MCF 10A (cell line): ENCODE measurements at places on chromosomes 7 and 10. TPM values are rescaled to one million over a fixed set of nuclear protein-coding genes. Genes with fewer than 3 reads are reported as not detected.

Gene OGDHL
- 0.22 and 0.28 TPM in 2 replicates for total RNA-seq

Gene ACTR1A
- total RNA-seq, result 60.1 and 75.3 TPM in 2 replicates

Gene SCART1
- total RNA-seq, result 0.93 and 1.3 TPM in 2 replicates

Gene PRF1
- total RNA-seq, result not detected in 2 replicates

Gene CLRN3
- total RNA-seq, result not detected in 2 replicates

Gene FBXL13
- 0.35 and 0.74 TPM in 2 replicates for total RNA-seq

Gene DDX50
- total RNA-seq, result 50.1 and 66.3 TPM in 2 replicates

Gene NPSR1
- not detected in 2 replicates for total RNA-seq

Gene MMRN2
- total RNA-seq, result 1.4 and 1.5 TPM in 2 replicates

DNA sequence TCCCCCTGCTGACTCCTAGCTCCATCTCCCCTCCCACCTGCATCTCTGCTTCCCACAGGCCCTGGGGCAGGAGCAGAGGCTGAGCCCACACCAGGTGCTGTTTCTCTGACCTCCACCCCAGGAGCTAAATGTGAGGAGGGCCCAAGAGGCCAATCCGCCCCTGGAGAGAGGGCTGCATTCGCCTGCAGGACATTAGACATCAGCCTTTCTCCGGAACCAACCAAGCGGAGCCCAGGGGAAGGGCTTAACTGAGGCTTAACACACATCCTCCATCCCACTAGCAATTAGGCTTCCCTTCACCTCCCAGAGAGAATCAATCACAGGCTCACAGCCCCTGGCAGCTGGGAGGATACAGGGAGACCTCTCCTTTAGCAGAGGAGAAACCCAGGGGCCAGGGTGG, 50.5 kb downstream of the SH3PXD2A start:
- DNase-seq, result no peak

- peak; percentile 79 for DNase-seq
Measured at GRCh38 chr7:134513169-134513752, 14.1 kb upstream of the AKR1B10 start.

DNA sequence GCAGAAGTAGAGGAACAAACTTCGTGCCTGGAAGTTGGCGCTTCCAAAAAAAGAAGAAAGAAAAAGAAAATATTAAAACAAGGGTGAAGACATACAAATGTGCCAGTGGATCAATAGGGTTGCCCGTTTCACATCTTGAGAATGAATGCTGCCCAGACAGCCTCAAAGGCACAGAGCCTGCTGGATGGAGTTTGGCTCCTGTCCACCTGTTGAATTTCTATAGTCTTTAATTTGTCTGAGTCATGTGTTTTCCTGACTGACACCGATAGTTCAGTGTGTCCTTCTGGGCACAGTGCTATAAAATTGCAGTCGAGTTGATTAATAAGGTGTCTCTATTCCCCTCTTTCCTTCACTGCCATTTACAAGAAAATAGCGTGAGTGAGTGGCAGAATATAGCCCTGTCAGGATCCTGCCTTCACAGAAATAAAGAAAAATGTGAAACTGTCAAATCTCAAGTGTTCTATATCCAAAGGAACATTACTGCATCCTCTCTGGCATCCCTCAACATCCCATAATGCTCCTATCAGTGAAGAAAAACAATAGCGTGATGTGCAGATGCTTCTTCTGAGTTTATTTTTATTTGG, 471.3 kb upstream of the AUTS2 start:
- DNase-seq, result no peak

DNA sequence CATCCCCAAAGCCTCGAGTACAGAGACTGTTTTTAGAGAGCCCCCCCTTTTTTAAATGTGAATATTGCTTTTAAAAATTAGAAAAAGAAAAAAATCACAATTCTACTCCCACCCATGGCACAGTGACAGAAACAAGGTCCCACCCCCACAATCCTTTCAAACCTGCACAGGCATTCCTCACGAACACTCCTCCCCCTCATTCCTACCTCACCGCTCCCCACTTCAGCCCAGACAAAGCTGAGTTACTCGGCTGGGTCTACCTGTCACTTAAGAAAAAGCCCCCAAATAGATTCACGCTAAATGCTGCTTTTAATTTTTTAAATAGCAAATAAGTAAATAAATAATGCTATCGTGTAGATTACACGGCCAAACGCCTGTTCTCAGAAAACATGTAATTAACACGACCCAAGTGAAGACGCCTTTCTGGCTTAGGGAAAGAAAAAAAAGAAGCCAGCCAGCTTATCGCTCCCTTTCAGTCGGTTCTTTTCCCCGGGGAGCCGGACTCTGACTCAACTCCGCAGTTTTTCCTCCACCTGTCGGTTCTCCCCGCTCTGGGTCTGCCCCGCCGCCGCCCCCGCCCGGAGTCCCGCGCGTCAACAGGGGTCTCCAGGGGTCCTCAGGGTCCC, 739 bp downstream of the MPP7 start:
- DNase-seq, result no peak

- no peak for DNase-seq
Measured at GRCh38 chr10:80279146-80279545, 10.3 kb downstream of the MAT1A start.

DNA sequence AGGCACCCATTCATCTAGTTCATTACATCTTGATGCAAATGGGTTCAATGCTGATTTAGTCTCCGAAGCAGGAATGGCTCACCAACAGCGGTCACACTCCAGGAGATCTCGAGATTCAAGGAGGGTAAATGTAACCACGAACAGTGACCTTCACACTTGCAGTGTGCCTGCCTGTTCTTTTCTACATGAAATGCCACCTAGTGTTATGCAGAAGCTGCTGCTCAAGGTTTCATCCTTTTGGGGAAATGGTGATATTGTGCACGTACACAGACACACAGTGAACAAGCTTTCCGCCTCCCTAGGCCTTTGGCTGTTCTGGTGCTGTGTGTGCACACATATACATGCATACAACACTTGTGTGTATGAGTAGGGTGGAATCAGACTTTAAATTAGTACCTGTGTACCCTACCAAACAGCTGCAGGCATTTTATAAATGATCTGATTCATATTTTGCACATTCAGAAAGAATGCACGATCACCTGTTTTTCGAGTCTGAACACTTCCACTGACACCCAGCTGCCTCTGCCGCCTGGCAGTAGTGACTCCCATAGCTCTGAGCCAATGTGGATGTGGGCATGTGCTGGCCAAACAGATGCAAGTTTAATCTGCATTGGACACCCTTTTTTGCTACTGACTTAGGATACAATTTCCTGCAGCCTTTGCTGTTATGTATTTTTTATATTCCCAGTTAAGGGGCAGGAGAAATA, 100.5 kb downstream of the TACC2 start:
- DNase-seq, result peak; percentile 52

DNA sequence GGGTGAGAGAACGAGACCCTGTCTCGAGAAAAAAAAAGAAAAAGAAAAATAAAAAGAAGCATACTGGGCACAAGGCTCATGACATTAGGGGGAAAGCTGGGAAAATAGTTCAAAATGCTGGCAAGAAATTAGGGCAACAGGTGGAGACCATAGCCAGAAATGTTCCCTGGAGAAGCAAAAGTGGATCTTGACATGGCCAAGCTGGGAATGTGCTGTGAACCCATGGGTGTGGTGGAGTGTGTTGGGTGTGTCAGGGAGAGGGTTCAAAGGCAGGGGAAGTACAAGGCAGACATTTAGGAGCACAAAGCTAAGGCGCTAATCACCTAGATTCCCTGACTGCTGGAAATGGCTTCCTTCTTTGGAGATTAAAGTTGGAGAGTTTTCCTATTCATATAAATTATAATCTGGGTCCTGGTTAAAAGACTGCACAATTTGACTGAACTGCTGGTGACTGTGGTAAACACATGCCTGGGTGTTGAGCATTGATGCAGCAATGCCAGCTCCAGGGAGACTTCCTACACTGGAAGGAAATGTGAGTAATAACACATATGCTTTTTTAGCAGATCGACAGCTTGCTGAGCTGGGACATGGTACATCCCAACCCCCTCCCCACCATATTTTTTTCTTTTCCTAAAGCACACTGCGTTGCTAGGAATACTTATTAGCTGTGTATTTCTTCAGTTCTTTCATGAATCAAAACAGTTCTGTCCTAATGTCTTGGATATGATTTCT, 70.1 kb upstream of the ARHGAP21 start:
- no peak for DNase-seq

DNA sequence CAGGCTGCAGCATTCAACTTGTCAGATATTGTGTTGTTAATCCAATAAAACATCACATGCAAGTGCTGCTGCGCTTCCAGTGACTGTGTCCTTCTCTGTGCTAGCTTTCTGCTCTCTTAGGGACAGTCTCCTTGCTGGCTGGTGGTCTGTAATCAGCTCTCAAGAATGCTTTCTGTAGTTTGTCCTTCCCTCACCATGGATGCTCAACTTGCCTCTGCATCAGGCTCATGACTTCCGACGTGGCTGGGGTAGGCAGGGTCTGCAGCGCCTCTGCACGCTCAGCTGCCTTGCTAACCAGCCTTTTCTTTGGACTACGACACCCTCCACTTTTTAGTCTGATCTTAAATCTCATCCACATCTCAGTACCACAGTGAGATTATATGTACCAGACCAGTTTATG, 58.3 kb downstream of the MMRN2 start:
- no peak for DNase-seq

DNA sequence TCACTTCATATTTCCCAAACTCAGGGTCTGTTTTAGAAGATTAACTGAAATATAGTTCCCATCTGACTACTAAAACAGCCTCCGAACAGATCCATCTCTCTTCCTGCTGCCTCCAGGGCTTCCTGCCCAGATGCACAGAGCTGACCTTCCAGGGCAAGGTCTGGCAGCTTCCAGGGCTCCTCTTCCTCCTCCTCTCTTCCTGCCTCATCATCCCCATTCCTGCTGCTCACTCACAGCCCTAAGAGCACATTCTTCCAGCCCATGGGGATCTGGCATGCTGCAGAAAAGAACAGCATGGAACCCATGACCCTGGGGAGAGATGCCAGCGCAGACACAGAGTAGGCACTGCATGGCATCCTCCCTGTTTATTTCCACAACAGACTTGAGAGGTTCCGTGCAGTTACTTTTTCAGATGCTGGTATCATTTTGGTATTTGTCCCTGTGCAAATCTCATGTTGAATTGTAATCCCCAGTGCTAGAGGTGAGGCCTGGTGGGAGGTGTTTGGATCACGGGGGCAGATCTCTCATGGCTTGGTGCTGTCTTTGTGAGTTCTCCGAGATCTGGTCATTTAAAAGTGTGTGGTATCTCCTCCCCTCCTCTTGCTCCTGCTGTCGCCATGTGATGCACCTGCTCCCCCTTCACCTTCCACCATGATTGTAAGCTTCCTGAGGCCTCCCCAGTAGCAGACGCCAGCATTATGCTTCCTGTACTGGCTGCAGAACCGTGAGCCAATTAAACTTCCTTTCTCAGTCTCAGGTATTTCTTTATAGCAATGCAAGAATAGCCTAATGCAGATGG, 4.4 kb downstream of the PKD1L1 start:
- no peak for DNase-seq

DNA sequence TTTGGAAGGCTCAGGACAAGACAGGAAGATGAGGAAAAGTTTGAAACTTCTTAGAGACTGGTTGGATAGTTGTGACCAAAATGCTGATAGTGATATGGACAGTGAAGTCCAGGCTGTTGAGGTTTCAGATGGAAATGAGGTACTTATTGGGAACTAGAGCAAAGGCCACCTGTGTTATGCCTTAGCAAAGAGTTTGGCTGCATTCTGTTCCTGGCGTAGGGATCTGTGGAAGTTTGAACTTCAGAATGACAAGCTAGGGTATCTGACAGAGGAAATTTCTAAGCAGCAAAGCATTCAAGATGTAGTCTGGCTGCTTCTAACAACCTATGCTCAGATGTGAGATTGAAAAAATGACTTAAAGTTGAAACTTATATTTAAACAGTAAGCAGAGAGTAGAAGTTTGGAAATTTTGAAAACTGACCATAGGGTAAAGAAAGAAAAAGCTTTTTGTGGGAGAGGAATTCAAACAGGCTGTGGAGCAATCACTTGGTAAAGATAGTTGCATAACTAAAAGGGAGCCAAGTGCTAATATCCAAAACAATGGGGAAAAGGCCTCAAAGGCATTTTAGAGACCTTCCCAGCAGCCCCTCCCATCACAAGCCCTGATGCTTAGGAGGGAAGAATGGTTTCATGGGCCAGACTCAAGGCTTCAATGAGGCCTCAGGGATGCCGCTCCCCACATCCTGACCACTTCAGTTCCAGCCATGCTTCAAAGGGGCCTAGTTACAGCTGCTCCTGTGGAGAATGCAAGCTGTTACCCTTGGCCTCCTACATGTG, 415.1 kb downstream of the INHBA start:
- no peak for DNase-seq

DNA sequence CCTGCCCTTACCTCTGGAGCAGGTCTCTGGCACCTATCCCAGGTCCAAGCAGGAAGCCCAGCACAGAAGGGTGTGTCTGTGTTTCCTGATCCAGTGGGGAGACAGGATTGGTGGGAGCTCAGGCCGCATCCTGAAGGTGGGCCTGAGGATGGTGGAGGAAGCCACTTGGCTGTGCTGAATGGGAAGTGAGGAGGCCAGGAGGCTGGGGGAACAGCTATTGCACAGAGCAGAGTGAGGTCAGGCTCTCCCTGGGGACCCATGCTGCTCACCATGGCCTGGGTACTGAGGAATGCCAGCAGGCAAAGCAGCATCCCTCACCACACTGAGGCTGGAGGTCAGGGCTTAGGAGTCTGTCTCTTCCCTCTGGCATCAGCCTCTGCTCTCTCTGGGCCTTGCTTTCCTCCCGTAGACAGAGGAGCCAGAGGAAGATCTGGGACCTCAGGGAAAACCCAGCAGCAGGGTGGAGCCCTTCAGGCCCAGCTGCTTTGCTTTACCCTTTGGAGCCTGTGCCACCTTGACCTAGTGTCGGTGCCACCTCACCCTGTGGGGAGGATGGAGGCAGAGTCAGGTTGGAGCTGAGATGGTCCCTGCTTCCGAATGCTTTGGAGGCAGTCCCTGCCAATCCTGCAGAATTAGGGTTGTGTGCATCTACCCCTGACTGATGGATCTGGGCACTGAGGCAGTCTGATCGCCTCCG, 39.0 kb downstream of the CDH23 start:
- DNase-seq, result no peak

DNA sequence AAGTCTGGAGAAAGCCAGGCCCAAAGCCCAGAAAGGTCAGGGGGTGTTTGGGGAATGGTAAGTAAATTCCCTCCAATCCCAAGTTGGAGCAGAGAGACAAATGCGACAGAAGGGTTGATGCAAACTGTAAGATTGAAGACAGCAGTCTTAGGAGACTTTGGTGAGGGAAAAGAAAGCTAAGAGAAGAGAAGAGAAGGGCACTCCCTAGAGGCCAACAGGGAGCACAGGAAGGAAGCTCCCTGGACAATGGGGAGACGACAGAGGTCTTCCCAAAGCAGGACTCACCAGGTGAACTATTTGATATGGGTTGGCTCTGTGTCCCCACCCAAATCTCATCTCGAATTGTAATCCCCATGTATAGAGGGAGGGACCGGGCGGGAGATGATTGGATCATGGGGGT, 151.5 kb downstream of the KIF20B start:
- DNase-seq, result no peak
